ENCODE measurements at places on chromosomes 1 and 21.

DNA sequence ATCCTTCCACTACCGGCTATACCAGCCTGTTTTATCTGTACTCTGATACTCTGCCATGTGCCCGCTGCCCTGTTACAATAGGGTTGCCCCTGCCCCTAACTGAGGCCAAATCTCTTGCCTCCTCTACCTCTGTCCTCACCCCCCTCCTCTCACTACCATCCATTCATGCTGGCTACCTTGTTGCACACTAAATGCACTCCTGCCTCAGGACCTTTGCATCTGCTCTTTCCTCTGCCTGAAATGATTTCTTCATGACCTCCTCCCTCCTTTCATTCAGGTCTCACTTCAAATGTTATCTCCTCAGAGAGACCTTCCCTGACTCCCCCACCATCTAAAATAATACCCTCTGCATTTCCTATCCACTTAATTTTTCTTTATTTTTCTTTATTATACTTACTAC lies 7.7 kb upstream of the SYDE2 start:
- no peak for DNase-seq

DNA sequence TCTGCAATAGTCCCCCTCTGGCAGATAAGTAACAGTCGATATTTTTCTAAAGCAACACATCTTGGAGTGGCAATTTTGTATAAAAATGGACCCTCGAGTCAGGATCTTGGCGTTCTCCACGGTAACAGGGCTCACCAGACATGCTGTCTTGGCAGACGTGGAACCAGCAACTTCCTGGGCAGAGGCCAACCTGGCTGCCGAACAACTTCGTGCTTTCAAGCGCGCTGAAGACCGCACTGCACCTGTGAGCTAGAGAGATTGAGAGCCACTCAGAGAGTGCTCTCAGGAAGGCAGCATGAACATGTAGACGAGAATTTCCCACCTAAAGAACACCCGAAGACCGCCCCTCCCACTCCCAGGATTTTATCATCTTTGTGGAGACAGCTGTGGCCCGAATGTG lies 7.3 kb downstream of the C1orf174 start:
- no peak for DNase-seq

DNA sequence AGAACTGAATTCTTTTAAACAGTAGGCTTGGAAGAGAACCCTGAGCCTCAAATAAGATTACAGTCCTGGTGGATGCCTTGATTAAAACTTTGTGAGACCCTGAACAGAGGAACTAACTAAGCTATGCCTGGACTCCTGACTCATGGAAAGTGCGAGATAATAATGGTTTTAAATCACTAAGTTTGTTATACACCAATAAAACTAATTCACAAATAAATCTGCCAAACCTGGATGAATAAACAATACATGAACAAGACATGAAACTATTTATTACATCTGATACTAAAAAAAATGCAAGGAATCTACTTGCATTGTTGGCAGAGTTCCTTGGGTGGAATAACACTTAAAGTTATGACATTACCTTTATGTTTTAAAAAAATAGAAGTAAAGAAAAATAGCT lies 118.4 kb downstream of the PIGK start:
- DNase-seq, result no peak

DNA sequence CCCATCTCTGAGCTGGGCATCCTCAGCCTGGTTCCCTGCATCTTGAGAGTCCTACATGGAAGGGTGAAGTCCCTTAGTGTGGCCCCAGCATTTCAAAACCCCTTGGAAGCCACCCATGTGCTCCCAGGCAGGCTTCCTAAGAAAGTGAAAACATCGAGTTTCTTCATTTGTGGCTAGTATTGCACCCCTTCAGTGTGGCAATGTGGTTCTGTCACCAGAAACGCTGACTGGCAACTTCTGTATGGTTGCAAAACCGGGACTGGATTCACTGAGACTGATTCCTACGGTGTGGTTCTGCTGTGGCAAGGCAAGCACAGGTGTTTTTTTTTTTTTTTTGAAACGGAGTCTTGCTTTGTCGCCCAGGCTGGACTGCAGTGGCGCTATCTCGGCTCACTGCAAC lies 9.0 kb upstream of the IFNGR2 start:
- DNase-seq, result no peak

- peak; percentile 30 for DNase-seq
These were observed 55.7 kb downstream of the HLCS start for GRCh38 chr21:36910581-36911307.

DNA sequence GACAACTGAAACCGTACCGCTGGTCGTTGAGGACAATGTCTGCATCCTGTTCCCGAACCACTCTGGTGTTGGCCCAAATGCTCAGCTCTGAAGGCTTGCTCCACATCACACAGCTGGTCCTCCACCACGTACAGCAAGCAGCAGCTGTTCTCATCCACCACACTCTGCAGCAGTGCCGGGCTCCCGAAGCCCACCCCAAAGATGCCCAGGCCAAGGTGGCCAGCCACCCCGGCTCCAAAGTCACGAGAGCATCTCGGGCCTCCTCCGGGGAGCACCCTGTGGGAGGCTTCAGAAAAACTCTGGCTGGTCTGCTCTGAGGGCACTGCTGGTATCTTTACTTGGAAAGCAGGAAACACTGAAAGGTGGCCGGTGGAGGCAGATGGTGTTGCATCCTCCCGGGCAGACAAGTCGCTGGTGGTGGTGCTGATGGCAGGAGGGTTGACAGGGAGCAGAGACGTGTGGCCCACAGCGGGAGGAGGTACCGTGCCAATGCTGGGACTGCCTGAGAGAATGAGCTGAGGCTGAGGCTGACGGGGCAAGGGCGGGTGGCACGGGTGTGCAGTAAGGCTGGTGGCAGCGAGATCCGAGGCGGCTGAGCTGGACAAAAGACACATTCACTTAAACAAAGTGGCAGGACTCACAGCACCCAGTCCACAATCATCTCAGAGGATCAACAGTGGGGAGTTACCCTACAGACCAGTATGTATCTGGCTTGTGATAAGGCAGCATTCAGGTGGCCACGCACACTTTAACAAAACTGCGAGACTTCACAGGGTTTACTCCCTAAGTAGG lies 6.5 kb upstream of the CCDC27 start:
- no peak for DNase-seq

GRCh38 chr1:115714572-115715141 lies 53.9 kb downstream of the CASQ2 start:
- DNase-seq, result no peak

DNA sequence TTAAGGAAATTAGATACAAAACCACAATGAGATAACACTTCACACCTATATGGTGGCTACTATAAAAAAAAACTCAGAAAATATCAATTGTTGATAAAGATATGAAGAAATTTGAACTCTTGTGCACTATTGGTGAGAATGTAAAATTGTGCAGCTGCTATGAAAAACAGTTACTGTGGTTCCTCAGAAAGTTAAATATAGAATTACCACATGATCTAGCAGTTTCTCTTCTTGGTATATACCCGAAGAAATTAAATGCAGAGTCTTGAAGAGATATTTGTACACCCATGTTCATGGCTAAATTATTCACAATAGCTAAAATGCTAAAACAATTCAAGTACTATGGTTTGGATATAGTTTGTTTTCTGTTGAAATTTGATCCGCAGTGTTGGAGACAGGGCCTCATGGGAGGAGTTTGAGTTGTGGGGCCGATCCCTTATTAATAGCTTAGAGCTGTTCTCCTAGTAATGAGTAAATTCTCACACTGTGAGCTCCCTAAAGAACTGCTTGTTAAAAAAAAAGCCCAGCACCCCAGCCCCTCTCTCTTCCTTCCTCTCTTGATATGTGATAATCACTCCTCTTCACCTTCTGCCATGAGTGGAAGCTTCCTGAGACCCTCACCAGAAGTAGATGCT lies 1412.1 kb downstream of the PLA2G4A start:
- no peak for DNase-seq

- DNase-seq, result no peak
These were observed 1.7 kb upstream of the TNFRSF9 start for GRCh38 chr1:7942214-7942921.

GRCh38 chr21:46409641-46410406 lies 48.9 kb upstream of the DIP2A start:
- no peak for DNase-seq

DNA sequence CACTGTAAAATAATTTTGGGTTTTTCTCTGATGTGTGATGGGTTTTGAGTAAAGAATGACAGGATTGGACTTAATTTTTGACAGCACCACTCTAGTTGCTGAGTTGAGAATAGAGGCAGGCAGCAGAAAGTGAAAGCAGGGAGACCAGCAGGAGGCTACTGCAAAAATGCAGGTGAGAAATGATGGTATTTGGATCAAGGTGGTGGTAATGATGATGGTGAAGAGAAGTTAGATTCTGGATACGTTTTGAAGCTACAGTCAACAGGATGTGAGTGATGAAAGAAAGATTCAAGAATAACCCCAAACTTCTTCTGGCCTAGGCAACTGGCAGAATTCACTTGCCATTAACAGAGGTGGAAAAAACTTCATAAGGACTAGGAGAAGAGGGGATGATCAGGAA lies 14.8 kb upstream of the AK5 start:
- DNase-seq, result no peak

GRCh38 chr1:190192627-190193026 lies 285.0 kb downstream of the BRINP3 start:
- no peak for DNase-seq

- no peak for DNase-seq
These were observed 14.9 kb downstream of the KLHDC7A start for GRCh38 chr1:18495635-18496034.

DNA sequence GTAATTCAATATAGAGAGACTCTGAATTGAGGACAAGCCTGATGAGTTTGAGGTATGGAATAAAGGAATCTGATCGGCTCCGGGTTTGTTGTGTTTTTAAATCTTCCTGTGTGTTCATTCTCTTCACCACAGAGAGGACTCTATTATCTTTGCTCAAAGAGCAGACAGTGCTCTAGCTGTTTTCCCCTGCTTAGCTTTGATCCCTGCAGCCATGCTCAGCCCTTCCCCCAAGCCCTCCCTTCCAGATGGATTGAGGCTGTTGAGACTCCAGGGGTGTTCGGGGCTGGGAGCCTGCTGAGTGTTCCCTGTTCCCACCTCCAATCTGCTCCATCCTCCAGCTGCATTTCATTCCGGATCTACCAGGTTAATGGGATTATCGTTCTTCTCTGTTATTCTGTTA lies 74.2 kb upstream of the CXADR start:
- DNase-seq, result no peak

DNA sequence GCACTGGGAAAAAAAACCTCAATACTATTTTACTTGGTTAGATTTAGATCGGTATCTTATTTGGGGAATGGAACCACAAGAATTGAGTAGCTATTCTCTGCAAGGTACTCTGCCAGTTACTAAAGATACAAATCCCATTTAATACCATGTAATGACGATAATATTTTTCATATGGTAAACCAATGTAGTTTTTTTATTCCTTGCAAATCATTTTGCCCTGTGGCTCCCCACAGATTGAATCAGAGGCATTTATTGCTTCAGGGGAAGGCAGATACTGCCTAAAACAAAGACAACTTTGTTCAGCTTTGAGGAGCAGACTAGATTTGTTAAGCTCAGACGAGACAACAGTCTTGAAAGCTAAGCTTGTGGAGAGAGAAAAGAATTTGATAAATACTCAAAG lies 226.7 kb upstream of the RUNX1 start:
- DNase-seq, result no peak

GRCh38 chr1:112701227-112702066 lies 5.5 kb downstream of the RHOC start:
- DNase-seq, result no peak

DNA sequence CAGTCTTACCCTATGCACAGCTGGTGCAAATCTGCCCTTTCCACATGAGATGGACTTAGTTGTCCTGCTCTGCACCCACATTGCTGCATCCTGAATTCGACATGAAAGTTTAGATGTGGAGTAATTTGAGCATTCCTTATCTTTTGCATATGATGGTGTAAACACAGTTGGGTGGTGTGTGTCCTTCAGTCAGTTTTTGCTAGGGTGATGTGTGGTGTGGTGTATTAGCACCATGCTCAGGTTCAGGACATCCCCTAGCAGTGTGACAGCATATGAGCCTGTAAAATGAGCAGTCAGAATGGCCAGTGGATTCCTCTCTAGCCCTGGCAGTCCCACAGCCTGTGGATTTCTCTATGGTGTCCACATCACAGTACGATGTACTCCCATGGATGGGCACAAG lies 42.6 kb upstream of the CD101 start:
- no peak for DNase-seq

- no peak for DNase-seq
These were observed 36.4 kb downstream of the DENND1B start for GRCh38 chr1:197738927-197739326.

- no peak for DNase-seq
These were observed 35.7 kb upstream of the FAM163A start for GRCh38 chr1:179707406-179707805.

GRCh38 chr1:7284839-7285435 lies 486.2 kb upstream of the VAMP3 start:
- DNase-seq, result no peak

DNA sequence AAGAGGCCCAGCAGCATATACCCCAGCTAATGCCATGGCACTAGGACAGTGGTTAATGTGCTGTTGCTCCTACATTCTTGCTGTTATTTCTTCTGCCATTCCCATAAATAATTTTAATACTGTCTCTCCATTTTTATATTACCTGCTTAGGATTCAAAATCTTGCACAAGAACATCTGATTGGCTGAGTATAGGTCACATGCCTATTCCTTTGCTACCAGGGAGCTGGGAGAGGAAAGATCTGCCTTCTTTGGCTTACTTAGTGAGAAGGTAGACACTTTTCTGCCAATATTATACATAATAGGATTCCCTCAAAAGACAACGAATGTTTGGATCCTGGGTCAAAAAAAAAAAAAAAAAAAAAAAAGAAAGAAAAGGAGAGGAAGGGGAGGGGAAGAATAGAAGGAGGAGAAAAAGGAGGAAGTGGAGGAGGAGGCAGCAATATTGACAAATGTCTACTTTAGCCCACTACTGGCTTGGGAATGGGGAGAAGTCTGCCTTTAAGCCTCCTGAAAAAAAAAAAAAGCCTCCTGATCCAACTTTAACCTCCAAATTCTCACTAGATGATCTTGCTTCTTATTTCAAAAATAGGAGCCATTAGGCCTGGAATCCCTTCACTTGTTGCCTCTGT lies 134.5 kb upstream of the HNRNPU start:
- DNase-seq, result no peak

DNA sequence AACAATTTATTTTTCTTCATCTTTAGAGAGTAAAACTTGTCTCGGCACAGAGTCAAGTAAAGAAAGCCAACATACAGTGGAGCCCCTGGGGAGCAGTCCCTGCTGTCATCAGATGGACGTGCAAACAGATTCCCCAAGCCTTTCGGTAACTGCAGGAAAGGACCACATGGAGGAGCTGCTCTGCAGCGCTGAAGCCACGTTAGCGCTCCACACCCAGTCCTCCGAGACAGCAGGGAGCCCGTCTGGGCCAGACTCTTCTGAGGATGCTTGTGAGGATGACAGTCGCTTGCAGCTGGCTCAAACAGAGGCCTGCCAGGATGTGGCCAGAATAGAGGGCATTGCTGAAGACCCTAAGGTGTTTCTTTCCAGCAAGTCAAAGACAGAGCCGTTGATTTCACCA lies 77.1 kb upstream of the SCCPDH start:
- peak; percentile 53 for DNase-seq
